ENCODE measurements at places on chromosomes 13 and 19. TPM values are rescaled to one million over a fixed set of nuclear protein-coding genes. Genes with fewer than 3 reads are reported as not detected.

Gene SHISA2
- not detected for total RNA-seq

Gene EFNA2
- not detected for total RNA-seq

Gene STOML3
- total RNA-seq, result not detected

Gene GAPDHS
- not detected for total RNA-seq

Gene DAND5
- 0.13 TPM for total RNA-seq

Gene ZNF77
- total RNA-seq, result 3.3 TPM

Gene RNF113B
- not detected for total RNA-seq

Gene ZNF724
- total RNA-seq, result 2.0 TPM

Gene ZNF649
- total RNA-seq, result 4.7 TPM

Gene AMER2
- not detected for total RNA-seq

Gene FXYD7
- total RNA-seq, result not detected

Gene TNNT1
- 1.1 TPM for total RNA-seq

Gene DGKH
- total RNA-seq, result 9.7 TPM
